ENCODE measurements at places on chromosomes 6 and 20.

GRCh38 chr6:32168350-32168749, 4.0 kb downstream of the EGFL8 start:
- no peak for DNase-seq

- no peak for DNase-seq
Observed at GRCh38 chr6:146887447-146888077, 288.8 kb downstream of the ADGB start.

DNA sequence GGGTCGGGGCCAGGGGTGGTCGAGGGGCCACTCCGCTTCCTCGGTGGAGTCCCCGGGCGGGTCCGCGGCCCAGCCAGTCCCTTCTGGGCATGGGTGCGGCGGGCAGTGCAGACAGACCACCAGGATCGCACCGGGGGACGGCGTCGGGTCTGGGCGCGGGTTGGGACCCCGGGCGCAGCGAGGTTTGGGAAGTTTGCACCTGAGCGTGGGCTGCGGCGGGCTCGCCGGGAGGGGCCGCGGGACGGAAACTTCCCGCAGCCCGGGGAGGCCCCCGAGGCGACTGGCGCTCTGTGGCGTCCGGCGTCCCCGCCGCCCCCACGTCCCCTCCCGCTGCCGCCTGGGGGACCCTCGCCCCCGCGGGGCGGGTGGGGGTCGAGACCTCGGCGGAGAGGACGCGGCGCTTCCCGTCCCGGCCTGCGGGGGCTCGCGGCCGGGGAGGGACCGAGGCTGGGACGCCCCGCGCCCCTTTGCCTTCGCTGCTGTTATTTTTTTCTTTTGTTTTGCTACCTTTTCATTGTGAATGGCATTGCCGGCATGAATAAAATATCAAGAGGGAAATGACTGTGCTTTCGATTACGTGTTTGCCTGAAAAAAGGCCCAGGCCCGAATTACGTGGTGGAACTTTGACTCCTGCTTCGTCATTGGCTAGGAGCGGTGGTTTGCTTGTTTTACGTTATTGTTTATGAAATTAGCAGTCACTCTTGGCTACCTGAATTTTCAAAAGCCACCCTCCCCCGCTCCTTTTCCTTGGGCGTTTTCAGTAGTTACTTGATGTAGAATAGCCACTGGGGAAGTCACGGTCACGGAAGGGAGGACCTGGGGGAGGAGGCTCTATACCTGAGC, 703 bp downstream of the SNX9 start:
- no peak for DNase-seq

GRCh38 chr6:104483225-104483834, 376.4 kb downstream of the HACE1 start:
- DNase-seq, result no peak

DNA sequence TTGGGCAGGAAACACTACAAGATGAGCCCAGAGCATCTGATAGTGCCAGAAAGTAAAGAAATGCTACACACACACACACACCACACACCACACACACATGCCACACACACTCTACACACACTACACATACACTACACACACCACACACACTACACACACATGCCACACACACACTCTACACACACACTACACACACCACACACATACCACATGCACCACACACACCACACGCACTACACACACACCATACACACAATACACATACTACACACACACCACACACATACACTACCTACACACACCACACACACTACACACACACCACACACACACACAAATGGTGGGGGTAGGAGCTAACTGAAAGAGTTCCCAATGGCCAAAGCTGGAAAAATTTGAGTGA, 3.6 kb upstream of the TMEM74B start:
- DNase-seq, result no peak

- no peak for DNase-seq
Observed at GRCh38 chr20:50635676-50636600, 55.4 kb downstream of the RIPOR3 start.

GRCh38 chr20:36315545-36316351, 9.6 kb downstream of the DLGAP4 start:
- DNase-seq, result no peak

GRCh38 chr6:31125586-31126363, 5.5 kb upstream of the CDSN start:
- DNase-seq, result no peak

DNA sequence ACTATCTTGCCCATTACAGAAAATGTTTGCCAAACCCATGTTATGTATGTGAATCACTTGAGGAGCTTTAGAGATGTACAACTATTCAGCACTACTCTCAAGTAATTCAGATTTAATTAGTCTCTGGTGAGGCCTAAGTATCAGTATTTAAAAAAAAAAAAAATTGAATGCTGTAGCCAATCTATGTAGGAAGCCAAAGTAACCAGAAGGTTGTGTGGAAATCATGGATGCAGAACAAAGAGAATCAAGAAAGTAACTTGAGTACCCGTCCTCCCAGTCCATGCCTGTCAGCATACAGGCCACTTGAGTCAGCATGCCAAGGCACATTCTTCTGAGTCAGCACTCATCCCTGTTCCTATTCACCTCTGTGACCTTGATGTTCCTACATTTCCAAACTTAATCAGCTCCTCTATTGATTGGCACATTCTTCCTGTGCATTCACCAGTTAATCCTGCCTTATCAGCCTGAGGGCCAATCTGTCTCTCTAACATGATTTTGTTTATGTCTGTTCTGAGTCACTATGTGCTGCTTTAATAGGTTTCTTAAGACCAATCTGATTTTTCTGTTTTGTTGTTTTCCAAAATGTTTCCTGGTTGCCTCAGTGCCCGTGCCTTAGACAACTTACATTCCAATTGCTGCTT, 165.6 kb downstream of the KCNQ5 start:
- DNase-seq, result no peak

DNA sequence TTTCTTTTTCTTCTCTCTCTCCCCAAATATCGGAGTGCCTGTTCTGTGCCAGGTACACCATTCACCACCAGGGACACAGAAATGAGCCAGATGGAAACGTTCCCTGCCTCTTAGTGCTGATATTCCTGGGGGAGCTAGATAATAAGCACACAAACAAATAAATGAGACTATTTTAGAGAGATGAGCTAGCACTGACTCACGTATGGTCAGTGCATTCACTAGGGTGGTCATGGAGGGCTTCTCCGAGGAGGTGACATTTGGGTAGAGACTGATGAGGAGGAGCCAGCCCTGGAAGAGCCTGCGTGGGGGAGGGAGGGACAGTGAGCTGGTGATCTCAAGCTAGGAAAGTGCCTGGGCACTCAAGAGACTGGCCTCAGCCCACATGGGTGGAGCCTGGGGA, 252.3 kb upstream of the KCNG1 start:
- DNase-seq, result no peak

GRCh38 chr20:19824861-19825260, 66.8 kb downstream of the RIN2 start:
- DNase-seq, result no peak

- DNase-seq, result no peak
Observed at GRCh38 chr6:82143041-82143481, 104.5 kb downstream of the IBTK start.

GRCh38 chr20:40763646-40764295, 74.7 kb upstream of the MAFB start:
- no peak for DNase-seq

GRCh38 chr20:43748274-43748673, 21.5 kb upstream of the GTSF1L start:
- DNase-seq, result peak; percentile 78

- DNase-seq, result no peak
Observed at GRCh38 chr20:51106011-51106410, 83.1 kb upstream of the KCNG1 start.

DNA sequence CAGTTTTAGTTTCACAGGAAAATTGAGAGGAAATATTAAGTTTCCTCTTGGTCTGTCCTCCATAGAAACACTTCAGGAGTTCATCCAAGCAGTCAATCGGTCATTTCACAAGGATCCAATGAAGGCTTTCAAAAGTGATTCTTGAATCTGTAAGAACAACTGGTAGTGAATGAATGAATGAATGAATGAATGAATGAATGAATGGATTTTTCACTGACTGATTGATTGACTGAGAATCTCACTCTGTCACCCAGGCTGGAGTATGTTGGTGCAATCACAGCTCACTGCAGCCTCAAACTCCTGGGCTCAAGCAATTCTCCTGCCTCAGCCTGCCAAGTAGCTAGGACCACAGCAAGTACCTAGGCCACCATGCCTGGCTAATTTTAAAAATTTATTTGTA, 39.4 kb upstream of the TAF8 start:
- DNase-seq, result no peak

GRCh38 chr6:125357515-125358256, 55.9 kb upstream of the HDDC2 start:
- DNase-seq, result no peak

DNA sequence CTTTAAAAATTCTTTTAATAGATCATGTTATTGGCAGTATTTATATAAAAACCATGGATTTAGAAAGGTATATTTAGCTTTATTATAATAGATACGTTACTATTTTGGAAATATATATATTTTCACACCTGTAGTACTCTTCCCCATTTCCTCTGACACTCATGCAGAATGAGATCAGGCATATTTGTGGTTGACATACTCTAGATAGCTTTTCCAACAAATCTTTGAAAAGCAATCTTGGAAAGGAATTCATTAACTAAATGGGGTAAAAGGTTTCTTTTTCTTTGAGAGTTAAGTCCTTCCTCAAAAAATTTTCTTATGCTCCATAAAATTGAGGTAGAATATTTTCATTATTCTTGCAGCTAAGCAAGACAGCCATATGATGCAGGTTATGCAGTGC, 14.5 kb downstream of the ASF1A start:
- DNase-seq, result no peak

Measured in GF-D8 (cell line).